Glutamatergic neuron (in vitro differentiated cells): ENCODE measurements at places on chromosomes 11 and 22. TPM values are rescaled to one million over a fixed set of nuclear protein-coding genes. Genes with fewer than 3 reads are reported as not detected.

DNA sequence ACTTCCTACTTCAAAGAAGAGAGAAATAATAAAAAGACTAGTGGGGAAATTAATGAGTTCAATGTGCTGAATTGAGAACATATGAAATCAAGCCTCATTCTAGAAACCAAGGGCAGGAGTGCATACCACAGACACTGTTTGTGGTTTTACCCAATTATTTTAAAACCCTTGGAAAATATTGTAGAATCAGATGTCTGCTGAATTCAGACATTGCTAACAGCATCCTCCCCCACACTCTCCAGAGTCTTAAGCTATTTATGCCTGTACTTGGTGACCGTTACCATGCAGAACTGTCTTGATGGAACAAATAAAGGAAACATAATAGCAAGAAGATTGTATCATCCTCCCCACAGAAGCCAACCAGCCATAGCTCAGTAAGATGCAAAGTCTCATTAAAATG, 850.1 kb downstream of the NTM start:
- no peak for DNase-seq

The HOATZ gene
- total RNA-seq: not detected

GRCh38 chr11:125918140-125918840, 14.0 kb downstream of the DDX25 start:
- no peak for DNase-seq

The SGSM1 gene
- 1.2 TPM for total RNA-seq

The RTN4RL2 gene
- total RNA-seq: 119 TPM

DNA sequence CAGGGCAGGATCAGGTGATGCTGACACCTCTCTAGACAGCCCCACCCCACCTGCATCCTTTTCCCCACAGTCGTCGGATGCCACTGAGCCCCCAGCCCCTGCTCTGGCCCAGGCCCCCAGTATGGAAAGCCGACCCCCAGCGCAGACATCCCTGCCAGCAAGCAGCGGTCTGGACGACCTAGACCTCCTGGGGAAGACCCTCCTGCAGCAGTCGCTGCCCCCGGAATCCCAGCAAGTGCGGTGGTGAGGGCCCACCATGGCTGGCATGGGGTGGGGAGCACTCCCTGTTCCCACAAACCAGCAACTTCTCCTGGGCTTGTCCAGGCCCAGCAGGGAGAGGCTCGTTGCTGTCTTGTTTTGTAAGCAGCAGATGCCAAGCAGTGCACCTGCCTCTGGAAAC, 9.5 kb upstream of the SH3BP1 start:
- no peak for DNase-seq

The GALNT18 gene
- 76.9 TPM for total RNA-seq

- DNase-seq: no peak
Measured at GRCh38 chr11:9527481-9528135, 45.9 kb upstream of the WEE1 start.

The HBB gene
- not detected for total RNA-seq

DNA sequence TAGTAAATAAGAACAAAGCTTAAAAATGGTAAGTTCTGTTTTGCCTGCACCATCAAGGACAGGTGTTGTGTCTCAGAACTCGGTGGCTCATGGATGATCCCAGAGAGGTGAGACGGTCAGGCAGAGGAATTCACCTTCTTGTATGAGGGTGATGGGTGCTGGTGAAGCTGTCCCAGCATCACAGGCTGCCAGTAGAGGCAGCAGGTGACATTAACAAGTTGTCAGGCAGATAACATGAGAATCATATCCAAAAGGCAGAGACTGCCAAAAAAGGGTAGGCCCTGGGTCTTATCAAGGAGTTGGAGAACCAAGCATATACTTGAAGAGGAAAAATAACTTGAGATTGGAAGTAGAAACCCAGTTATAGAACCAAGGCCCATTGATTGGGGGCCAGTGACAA, 437.8 kb downstream of the DYNC2H1 start:
- no peak for DNase-seq

DNA sequence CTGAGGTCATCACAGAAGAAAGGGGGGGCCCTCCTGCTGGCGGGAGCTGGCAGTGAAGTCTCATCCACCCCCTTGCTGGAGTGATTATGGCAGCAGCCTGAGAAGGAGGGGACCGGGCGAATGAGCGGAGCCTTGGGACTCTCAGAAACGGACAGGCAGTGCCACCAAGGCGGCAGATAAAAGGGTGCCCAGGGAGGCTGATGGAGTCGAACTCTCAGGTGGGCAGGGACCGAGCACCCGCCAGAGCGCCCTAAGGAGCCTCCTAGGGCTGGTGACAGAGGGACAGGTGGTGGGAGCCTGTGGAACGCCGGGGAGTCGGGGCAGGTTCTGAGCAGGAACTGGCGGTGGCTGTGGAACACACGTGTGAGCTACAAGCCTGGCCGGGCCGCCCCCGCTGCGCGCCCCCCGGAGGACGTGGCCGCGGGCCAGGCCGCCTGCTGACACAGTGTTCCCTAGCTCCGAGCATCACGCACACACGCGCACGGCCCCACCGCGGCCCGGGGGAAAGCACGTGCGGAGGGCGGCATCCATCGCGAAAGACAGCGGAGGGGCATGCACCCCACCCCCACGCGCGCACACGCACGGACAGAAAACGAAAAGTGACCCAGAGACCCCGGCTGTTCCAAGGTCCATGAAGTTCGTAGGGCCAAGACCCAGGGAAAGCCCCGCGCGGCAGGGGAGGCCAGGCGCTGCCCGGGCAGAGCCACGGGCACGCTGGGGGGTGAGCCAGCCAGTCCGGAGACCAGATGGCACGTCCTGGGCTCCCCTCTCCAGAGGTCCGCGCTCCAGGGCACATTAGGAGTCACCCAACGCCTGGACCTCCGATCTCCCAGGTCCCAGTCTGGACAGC, 1.0 kb downstream of the VWCE start:
- peak; percentile 67 for DNase-seq
